Muscle of back (tissue), 13 donors: ENCODE measurements at places on chromosomes 1 and 21. TPM values are rescaled to one million over a fixed set of nuclear protein-coding genes. Genes with fewer than 3 reads are reported as not detected.

GRCh38 chr1:55040933-55041494, 1.7 kb downstream of the PCSK9 start:
- DNase-seq, result no peak

DNA sequence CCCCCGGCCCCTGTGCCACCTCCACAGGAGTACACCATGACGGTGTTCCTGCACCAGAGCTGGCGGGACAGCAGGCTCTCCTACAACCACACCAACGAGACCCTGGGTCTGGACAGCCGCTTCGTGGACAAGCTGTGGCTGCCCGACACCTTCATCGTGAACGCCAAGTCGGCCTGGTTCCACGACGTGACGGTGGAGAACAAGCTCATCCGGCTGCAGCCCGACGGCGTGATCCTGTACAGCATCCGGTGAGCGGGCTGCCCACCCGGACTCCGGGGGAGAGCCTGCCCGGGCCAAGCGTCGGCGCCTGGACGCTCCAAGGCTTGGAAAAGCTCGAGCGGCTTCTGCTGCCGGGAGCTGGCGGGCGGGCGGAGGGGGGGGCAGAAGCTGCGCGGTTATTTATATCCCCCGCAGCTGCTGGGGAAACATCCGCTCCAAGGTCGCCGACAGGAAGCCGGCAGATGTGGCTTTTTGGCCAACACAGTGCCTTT, 6.4 kb downstream of the GABRD start:
- peak; percentile 89 for DNase-seq

DNA sequence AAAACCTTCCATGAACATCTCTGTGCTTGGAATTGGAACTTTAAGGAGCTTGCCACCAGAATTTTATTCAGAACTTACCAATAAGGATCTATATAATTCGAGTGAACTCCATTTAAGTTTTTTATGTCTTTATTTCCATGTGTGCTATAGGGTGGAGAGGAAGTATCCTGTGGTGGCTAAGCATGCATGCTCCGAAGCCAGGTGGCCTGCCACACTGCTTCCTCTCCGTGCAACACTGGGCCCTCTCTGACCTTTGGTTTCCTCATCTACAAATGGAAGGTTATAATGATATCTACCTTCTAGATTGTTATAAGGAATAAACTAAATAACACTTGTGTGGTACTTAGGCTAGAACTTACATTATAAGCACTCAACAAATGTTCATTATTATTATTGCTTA, 382.1 kb downstream of the PTPRC start:
- no peak for DNase-seq

DNA sequence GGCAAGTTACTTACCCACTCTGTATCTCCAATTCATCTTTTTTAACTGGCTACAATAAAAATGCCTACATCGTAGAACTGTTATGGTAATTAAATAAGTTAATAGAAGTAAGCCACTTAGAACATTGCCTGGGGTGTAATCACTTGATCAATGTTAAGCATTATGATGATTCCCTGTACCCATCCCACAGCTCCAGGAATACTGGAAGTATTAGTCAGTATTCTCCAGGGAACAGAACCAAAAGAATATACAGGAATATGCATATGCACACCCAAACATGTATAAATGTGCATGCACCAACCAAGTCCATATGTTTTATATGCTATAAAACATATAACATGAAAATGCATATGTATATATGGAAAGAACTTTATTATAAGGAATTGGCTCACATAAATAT, 107.3 kb downstream of the UBE2U start:
- no peak for DNase-seq

DNA sequence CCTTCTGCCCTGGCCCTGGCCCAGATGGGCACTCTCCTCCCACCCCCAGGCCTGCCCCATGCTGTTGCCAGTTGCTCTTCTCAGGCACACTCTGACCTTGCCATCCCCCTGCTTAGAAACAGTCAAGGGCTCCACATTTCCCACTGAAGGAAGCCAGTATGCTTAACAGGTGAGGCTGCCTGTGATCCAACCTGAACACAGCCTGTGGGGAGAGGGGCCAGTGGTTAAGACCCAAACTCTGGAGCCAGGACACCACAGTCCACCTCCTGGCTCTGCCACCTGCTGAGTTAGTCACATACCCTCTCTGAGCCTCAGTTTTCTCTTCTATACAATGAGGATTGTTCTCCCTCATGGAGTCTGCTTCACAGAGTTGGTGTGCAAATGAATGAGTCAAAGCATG, 526.9 kb downstream of the MATN1 start:
- no peak for DNase-seq

GRCh38 chr1:31241321-31241720, 1.6 kb upstream of the NKAIN1 start:
- DNase-seq, result no peak

DNA sequence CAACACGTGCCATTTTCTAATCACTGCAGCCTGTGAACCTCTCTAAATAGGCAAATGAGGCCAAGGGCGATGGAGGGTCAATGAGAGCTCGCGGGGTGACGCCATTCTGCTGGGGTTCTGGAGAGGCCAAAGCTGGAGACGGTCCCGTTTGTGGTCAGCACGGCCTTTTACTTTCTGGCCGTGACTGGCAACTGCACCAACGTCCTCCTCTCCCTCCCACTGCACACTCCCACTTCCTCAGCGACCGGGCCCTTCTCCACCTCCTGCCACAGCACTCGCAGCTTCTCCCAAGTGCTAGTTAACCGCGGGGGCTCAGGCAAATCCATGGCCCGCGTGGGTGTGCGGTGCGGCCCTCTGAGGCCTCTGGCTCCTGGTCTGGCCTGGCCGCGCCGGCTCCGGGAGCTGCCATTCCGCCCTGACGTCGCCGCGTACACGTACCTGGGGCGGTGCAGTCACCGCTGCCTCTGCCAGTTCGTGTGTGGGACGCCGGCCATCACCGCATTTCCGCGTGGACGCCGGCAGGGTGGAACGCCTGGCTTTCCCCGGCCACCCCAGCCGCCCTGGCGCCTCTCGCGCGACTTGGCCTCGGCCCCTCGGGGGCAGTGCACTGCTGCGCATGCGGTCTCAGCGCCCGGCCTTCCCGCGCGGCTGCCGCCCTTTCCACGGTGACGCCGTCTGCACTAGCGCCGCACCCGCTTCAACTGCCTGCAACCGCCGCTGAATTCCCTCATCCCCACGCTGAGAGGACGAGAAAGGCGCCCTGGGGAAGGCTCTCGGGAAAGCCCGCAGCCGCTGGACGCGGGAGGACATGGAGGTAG, 18.2 kb downstream of the OR2C3 start:
- no peak for DNase-seq

DNA sequence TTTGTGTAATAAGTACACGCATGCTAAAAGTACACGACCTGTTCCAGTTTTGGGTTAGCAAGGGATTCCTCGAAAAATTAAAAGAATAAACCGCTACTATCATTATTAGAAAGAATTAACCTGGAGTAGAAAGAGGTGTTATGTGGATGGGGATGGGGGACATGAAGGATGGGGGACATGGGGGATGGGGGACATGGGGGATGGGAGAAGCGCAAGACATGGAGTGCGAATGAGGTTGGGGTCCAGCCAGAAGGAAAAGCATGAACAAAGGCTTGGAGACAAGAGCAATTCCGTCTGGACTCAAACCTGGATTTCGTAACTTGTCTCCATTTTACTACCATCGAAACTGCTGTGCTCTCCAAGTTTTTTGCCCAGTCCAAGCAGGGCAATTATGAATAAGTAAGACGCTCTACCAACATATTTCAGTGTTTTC, 591 bp upstream of the KDM1A start:
- no peak for DNase-seq

- DNase-seq, result no peak
These were observed 4.3 kb upstream of the LMNA start for GRCh38 chr1:156110252-156110651.

DNA sequence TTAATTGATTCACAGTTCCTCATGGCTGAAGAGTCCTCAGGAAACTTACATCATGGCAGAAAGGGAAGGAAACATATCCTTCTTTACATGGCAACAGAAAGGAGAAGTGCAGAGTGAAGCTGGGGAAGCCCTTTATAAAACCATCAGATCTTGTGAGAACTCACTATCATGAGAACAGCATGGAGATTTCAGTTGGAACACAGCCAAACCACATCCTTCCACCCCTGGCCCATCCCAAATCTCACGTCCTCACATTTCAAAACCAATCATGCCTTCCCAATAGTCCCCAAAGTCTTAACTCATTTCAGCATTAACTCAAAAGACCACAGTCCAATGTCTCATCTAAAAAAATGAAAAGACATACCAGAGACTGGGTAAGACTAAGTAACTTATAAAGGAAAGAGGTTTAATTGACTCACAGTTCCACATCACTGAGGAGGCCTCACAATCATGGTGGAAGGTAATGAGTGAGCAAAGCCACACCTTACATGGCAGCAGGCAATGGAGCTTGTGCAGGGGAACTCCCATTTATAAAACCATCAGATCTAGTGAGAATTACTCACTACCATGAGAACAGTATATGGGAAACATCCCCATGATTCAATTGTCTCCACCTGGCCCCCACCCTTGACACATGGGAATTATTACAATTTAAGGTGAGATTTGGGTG, 105.2 kb downstream of the MRPL39 start:
- peak; percentile 3 for DNase-seq

DNA sequence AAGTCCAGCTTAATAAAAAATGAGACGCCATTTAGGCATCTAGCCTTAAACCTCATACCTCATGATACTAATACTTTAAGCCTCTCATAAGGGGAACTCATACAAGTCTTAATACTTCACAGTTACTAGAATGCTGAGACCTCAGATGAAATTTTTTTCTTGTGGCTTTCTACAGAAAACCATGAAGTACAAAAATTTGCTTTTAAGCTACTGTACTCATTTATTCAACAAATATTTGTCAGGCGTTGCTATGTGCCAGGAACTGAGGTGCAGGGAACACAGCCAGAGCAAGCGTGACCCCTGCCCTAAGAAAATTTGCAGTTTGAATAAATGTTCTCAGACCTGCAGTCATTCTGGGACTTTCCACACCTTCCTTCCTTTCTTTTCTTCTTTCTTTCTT, 150.6 kb downstream of the MRPL39 start:
- no peak for DNase-seq

GRCh38 chr1:194833111-194833510, 1646.7 kb upstream of the B3GALT2 start:
- no peak for DNase-seq

DNA sequence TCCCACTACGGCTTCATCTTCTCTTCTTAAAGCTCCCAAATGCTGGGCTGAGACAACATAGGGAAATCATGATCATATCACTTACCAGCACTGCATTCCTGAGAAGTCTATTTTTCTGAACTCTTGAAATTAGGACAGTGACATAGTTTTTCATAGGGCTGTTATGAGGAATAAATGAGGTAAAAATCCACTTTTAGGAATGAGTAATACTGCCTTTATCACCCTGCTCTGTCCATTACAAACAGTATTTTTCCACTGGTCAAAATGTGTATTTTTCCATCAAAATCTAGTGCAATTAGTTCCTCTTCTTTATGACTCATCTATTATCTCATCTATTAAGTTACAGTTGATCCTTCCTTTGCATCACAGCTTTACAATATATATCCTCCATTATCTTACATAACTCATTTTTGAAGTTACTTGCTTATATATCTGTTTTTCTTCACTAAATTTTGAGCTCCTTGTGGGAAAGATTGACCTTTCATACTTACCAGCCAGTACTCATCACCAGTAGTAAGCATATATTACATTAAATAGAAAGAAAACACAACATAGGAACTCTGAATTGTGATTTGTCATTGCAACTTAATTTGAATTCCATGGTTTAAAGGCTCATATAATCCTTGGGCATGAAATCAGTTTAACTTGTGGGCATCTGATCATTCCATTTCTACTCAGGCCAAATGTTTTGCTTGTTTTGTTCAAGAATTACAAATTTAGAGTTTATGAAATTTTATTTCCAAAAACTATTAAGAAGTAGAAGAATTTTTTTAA, 37.1 kb downstream of the PRRX1 start:
- DNase-seq, result no peak

DNA sequence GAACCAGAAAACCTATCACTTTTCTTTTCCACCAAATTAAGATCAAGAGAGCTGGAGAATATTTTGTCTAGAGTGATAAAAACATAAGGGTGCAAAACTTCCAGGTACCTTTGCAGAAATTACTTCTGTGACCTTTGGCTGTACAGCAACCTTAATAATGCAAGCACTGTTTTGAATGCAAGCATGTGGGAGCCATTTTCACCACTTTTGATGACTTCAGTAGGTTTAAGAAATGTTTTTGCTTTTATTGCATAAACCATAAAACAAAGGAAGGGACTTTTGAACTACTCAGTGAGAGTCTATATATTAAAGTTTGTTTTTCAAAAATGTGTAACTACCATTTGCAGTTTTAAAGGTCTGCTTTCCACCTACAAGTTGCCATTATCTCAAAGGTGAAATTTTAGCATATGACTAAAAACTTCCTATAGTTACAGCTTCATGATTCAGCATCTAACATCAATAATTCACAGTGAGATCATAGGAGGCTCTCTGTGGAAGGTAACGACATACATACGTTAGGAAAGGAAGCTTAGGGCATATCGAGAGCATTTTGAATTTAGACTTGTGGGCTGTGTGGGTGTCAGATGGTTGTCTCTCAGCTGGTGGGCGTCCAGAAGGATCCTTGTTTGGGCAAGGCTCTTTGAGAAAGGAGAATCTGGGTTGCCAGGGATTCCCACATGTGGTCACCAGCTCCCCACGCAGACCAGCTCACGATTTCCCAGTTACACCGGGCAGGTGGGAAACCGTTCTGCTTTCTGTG, 1.1 kb upstream of the GADD45A start:
- no peak for DNase-seq

GRCh38 chr1:182147136-182147820, 85.8 kb upstream of the ZNF648 start:
- DNase-seq, result no peak

GRCh38 chr1:14924455-14925331, 228.9 kb upstream of the TMEM51 start:
- no peak for DNase-seq

GRCh38 chr1:218392780-218393179, 47.6 kb downstream of the TGFB2 start:
- no peak for DNase-seq

Gene KIAA1614
- polyA plus RNA-seq, result 10.6 TPM

Gene KIF17
- polyA plus RNA-seq, result 2.0 TPM

Gene SMPDL3B
- polyA plus RNA-seq, result not detected

Gene AKNAD1
- polyA plus RNA-seq, result 1.6 TPM

Gene HUNK
- polyA plus RNA-seq, result 6.5 TPM

Gene CD48
- polyA plus RNA-seq, result 1.3 TPM

Gene HFM1
- polyA plus RNA-seq, result 2.1 TPM

Gene SPATC1L
- polyA plus RNA-seq, result 10.4 TPM

Gene OR2M3
- polyA plus RNA-seq, result not detected

Gene CHRNB2
- 0.50 TPM for polyA plus RNA-seq

Gene CR1
- polyA plus RNA-seq, result 0.78 TPM

Gene PHACTR4
- 31.8 TPM for polyA plus RNA-seq

Gene KIAA0040
- polyA plus RNA-seq, result 11.6 TPM

Gene HHIPL2
- polyA plus RNA-seq, result 0.12 TPM

Gene FMO5
- polyA plus RNA-seq, result 2.6 TPM

Gene LCE1A
- not detected for polyA plus RNA-seq

Gene CYP4A11
- 0.17 TPM for polyA plus RNA-seq
